SW480 (cell line): ENCODE measurements at places on chromosomes 3 and 15.

DNA sequence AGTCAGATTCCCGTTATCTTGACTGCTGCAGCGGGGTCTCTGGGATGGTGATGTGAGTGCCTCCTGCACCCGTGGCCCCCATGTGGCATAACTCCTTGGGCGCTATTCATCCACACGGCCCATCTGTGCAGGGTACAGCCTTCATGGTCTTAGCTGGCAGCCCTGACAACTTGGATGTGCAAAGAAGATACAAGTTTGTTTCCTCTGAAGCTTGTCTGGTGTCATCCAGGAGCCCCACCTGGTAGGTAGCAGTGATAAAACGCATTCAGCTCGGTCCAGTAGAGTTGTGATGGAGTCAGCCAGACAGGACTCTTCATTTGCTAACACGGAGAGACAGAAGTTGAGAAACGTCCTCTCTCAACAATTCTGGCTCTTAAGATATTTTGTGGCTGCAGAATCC lies 53.3 kb downstream of the CORO2B start:
- DNase-seq = no peak

GRCh38 chr15:62841269-62841628 lies 201.3 kb upstream of the TPM1 start:
- peak; percentile 9 for DNase-seq

DNA sequence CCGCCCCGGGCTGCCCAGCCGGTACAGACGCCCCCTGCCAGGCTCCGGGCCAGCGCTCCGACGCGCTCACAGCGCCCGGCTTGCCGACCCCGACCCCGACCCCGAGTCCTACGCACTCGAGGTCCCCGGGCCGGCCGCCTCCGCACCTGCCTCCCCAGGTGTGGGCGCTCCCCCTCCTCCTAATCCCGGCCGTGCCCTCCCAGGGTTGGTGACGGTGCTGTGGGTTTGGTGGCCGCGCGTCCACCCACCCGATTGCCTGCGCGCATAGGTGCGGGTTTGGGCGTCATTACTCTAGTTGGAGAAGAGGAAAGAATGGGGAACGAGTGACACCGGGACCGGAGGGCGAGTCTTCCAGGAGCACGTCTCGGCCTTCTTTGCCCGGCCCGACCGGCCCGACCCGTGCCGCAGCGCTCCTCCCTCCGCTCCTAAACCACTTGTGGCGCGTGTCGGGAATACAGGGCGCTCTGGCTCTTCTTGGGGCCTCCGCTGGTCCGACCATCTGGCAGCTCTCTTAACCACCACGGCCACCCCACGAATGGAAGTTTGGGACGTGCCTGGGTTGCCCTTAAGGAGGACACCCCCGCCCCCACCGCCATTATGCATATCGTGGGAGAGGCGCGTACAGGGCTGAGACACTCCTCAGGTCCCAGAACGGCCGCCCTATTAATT lies 810 bp upstream of the THRB start:
- DNase-seq = peak; percentile 58

- DNase-seq = no peak
Measured at GRCh38 chr15:82539691-82540054, 584 bp downstream of the RPS17 start.

DNA sequence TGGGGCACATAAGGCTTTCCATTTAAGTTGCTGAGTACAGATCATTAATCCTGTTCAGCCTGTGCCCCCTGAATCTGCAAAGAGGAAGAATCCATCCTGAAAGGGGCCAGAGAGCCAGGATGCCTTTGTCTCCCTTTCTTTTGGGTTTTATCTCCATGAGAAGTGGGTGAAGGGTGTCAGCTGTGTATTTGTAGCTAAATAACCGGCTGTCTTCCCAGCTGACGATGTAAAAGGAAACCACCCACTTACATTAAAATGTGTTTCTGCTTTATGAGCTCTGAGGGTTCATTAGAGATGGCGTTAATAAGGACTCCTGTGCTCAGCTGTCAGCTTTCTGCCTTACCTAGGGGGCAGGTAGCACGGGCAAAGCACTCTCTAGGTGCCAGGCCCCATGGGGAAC lies 83.4 kb downstream of the SLCO3A1 start:
- no peak for DNase-seq

DNA sequence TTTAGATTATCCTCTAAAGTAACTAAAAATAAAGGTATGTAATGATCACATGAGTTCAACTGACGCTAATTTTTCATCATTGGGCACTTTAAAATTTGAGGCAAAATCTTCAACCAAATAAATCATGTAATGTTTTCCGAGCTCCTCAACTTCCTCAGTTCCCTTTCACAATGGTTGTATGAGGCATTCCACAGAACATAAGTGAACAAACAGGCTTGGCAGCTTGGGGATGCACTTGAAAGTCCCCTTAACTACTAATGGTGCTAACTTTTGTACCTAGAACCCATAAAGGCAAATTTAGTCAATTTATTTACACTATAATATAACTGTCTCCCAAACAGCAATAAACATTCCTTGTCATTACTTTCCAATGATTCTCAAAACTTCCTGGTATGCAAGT lies 1137.9 kb downstream of the ROBO2 start:
- no peak for DNase-seq

- DNase-seq = no peak
Measured at GRCh38 chr15:39074341-39074985, 506.4 kb upstream of the THBS1 start.

- peak; percentile 38 for DNase-seq
Measured at GRCh38 chr3:140953028-140953960, 11.7 kb downstream of the SLC25A36 start.

- DNase-seq = no peak
Measured at GRCh38 chr15:80106051-80106450, 46.6 kb downstream of the ZFAND6 start.

- no peak for DNase-seq
Measured at GRCh38 chr3:141341536-141341935, 26.8 kb upstream of the ZBTB38 start.

DNA sequence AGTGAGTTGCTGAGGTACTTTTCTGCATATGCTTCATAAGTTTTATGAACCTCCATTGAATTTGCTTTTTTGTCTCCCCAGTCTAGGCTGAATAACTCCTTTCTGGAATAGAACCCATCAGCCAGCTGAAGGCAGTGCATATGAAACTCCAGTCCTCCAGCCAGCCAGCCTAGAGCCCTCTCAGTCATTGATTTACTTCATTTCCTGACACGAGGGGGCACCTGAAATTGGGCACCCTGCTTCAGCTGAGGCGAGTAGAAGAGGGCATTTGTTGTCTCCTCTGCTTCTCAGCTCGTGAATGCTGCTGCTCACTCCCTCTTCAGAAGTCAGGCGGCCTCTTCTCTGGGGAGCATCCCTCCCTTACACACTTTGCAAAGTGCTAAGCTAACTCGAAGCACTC lies 32.5 kb downstream of the CHST2 start:
- no peak for DNase-seq

DNA sequence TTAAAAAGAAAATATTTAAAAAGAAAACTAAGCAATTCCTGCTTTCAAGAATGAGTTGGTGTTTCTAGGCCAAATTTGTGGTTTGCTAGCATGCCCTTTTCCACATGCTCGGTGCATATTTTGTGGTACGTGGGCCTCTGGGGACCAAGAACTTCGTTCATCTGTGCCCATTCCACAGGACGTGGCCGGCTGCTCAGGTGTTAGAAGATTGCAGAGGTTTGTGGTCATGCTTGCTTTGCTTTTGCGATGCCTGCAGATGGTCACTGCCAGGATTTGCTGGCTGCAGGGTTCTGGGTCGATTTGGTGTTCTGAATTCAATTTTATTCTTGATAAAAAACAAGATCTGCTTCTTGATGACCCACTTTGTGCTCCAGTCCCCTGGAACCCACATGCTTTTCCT lies 7.5 kb downstream of the PSTPIP1 start:
- DNase-seq = no peak

DNA sequence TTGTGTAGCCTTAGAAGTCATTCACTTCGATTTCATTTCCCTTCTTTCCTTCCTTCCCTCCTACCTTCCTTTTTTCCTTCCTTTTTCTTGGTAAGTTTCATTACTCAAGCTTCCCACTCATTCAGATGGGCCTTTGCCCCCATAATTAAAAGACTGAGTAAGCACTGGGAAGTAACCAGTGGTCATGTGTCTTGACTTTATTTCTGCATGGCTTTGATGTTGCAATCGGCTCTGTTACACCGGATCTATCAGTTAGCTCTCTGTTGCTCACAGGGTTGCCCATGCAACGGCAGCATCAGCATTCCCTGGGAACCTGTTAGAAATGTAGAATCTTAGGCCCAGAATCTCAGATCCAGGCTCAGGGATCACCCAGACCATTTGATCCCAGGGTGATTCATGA lies 25.6 kb upstream of the LARS2 start:
- DNase-seq = no peak

- no peak for DNase-seq
Measured at GRCh38 chr3:159513867-159514380, 474.7 kb upstream of the IL12A start.

- DNase-seq = no peak
Measured at GRCh38 chr15:52251144-52251860, 44.3 kb downstream of the MYO5C start.

GRCh38 chr3:79199966-79200365 lies 567.8 kb downstream of the ROBO1 start:
- no peak for DNase-seq

DNA sequence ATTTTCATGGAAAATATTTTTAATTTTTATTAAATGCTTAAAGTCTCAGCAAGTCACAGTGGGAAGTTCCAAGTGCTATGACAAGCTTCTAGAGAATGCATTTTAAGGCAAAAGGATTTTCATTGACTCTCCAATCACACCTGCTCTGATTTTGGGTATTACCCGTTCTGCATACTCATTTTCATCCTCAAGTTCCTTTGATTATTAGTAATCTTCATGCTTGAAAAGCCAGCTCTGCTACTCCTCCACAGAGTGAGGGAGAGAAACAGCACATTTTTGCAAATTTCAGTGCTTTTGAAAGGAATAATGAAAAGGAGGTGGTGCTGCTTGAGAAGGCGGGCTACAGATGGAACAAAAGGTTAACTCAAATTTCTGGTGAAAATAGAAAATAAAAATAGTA lies 450.7 kb downstream of the NSUN3 start:
- DNase-seq = no peak

GRCh38 chr15:77012868-77013267 lies 17.9 kb downstream of the PSTPIP1 start:
- DNase-seq = no peak

DNA sequence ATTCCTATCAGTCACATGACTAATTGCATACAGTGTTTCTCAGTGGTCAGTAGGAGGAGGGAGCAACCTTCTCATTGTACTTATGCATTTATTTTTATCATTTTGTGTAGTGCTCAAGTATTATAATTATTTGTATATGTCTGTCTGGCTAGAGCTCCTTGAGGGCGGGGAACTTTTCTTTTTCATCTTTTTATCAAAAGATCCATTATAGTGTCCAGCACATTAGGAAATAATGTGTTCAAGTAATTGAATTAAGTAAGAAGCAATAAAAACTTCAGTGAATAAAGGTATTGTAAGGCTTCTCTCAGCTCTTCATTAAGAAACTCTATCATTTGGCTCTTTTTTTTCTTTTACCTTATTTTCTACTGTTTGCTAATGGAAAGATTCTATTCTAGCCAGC lies 18.8 kb downstream of the FGF7 start:
- no peak for DNase-seq

DNA sequence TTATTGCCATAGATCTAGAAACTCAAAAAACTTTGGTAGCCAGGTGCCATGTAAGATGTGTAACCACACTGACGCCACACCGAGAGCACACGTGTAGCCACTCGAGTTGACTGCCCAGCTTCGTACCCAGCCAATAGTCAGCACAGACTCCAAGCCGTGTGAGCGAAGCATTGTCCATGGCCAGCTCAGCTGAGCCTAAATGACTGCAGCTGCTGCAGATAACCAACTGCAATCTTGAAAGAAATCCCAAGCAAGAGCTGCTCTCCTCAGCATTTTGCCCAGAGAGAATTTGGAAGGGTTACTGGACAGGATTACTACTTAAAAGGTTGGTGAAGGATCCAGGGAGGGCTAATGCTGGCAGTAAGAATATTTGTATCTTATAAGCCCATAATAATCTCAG lies 193.0 kb upstream of the THRB start:
- no peak for DNase-seq

DNA sequence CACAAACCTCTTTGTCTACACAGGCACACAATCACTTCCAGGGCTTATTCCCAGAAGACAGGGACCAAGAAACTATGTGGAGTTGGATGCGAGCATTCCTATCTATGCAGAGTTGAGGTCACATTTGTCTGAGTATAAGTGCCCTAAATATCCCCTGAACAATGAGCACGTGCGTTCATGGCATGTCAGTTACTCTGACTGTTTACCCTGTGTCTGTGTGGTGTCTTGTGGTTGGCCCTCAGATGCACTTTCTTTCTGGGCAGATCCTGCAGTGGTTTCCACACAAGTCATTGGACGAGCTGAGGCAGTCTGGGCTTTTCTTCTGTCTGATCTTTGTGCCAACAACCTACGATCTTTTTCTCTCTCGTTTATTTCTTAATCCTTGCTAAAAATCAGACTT lies 134.5 kb downstream of the FBN1 start:
- DNase-seq = no peak

DNA sequence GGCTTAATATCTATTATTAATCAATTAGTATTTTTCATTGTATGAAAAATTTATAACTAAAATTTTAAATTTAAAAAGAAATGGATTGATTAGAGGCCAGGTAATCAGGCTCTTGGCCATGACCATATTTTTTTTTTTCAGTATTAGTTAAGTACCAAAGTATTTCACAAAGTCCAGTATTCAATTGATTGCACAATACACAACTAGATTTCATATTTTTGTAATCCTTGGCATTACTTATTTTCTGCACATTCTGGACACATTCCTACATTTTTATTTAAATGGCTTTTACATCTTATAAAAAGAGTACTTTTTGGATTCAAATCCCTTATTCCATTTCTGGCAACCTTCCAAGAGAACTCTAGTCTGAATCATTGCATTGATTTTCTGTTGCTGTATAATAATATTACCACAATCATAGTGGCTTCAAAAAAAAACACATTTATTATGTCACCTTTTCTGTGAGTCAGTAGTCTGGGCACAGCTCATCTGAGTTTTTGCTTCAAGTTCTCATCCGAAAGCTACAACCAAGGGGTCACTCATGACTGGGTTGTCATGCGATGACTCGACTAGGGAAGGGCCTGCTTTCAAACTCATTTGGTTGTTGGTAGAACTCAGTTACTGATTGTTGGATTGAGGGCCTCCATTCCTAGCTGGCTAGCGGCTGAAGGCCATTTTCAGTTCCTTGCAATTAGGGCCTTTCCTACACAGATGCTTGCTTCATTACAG lies 90.7 kb downstream of the CNTN6 start:
- no peak for DNase-seq

DNA sequence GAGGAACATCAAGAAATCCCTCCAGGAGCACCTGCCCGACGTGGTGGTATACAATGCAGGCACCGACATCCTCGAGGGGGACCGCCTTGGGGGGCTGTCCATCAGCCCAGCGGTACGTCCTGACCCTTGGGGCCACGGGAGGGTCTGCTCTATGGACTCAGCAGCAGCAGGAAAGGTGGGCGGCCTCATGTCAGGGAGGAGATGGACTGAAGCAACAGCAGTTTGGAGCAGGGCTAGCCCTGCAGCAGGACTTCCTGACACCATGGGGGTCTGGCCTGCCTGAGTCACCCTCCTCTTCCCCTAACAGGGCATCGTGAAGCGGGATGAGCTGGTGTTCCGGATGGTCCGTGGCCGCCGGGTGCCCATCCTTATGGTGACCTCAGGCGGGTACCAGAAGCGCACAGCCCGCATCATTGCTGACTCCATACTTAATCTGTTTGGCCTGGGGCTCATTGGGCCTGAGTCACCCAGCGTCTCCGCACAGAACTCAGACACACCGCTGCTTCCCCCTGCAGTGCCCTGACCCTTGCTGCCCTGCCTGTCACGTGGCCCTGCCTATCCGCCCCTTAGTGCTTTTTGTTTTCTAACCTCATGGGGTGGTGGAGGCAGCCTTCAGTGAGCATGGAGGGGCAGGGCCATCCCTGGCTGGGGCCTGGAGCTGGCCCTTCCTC lies 24.2 kb downstream of the HDAC11 start:
- DNase-seq = no peak
